GM03348 (cell line): ENCODE measurements at places on chromosomes 13 and 19.

DNA sequence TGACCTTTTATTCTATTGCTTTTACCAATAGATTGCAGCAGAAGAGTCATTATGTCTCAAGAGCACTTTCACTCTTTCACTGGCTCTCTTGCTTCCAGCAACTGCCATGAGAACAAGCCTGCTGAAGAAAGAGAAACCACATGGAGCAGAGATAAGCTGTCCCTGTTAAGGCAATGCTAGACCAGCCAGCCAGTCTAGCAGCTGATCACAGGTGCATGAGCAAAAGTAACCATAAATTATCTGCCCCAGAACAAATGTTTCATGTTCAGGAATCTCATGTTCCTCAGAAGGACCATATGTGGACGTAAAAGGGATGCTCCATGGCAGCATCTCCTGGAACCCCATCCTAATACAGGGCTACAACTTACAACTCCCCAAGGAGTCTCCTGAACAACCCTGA, 20.4 kb upstream of the DCLK1 start:
- DNase-seq, result no peak

DNA sequence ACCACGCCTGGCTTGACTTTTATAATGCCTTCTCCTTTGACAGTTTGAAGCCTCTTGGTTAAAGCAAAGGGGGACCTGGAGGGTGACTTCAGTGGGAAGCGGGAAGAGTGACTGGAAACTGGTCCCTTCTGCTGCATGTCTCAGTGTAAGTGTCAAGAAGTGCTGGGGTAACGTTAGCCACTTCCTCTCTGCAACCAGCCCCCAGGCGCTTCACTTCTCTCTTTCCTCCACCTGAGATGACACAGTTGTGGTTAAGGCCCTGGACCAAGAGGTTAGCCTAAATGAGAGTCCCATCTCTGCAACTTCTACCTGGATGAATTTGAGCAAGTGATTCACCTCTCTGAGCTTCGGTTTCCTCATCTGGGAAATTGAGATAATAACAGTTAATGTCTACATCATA, 16.3 kb downstream of the LEUTX start:
- DNase-seq, result no peak

DNA sequence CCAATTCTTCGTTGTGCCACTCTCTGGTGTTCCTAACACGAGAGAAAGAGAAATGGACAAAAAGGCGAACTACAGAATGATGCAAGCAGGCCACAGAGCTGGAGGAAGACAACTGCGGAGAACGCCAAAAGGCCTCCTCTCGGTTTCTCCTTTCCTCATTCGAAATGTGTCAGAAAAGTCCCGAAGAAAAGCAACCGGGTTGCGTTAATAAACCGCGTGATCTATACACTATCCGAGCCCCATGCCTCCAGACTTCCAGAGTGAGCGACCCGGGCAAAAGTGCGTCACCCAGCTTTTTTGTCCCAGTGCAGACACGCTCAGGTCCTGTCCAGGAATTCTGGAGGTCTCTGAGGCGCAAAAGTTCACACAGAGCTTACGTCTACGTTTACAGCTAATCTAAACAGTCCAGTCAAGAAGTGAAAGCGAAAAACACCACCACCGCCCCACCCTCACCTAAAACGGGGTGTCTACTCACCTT, 413 bp downstream of the N4BP2L2 start:
- peak; percentile 30 for DNase-seq

DNA sequence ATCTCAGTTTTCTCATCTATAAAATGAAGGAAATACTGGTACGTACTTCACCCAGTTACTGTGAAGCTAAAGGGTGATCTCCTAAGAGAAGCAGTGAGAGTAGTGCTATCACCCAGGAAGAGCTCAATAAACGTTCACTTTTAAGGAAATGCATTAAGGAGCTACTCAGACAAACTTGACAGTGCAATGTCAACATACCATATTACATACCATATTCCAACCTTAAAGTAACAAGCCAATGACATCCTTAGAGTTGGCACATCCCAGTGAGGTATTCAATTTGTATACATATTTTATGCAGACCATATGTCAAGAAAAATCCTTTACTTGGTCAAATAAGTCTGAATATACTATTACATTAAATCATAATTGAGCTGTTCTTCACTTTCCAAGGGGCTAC, 7.0 kb downstream of the TBC1D4 start:
- DNase-seq, result no peak

GRCh38 chr19:1065606-1066109, 1.3 kb upstream of the ARHGAP45 start:
- DNase-seq, result no peak

DNA sequence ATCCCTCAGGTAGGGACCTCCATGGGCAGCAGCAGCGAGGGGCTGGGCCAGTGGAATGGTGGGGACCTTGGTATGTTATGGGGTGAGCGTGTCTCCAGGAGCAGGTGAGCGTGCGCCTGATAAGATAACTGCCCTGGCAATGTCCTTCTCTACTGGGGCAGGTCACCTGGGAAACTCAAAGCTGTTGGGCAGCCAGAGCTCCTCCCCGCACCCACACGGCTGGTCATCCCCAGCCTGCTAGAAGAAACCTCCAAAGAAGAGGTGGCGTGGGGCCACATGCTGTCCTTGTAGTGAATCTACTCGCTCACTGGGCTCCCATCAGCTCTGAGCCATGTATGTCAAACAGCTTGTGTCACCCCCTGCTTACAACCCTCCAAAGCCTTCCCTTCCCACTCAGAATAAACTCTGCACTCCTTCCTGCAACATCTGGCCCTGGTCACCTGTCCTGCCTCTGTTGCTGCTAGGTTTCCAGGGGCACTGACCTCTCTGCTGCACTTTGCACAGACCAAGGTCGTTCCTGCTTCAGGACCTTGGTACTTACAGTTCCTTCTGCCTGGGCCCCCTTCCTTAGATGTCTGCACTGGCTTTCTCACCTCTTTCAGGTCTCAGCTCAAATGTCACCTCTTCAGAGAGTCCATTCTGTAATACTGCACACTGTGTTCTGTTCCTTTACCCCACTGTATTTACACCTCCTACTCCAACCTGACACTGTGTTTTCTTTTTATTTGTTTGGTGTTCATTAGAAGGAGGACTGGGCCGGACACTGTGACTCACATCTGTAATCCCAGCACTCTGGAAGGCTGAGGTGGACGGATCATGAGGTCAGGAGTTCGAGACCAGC, 1.8 kb upstream of the ATP4A start:
- DNase-seq, result no peak

GRCh38 chr13:114279758-114280355, 1.5 kb upstream of the UPF3A start:
- DNase-seq, result no peak

GRCh38 chr13:71871176-71871754, 4.3 kb upstream of the DACH1 start:
- no peak for DNase-seq

DNA sequence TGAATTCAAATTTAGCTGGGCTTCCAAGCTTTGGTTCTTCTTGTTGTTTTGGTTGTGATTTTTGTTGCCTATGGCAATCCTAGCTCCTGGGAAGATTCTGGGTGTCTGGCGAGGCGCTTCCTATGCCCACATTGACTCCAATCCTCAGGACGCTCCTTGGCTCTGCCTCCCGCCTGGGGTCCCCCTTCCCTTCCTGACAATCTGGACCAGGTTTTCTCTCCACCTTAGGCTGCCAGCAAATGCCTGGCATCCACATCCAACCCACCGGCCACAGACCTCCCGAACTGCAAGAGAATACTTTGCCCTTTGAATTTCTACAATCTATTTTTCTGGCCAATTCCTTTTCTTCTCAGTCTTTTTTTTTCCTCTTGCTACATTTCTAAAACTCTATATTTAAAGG, 186.9 kb upstream of the UBL3 start:
- DNase-seq, result no peak

DNA sequence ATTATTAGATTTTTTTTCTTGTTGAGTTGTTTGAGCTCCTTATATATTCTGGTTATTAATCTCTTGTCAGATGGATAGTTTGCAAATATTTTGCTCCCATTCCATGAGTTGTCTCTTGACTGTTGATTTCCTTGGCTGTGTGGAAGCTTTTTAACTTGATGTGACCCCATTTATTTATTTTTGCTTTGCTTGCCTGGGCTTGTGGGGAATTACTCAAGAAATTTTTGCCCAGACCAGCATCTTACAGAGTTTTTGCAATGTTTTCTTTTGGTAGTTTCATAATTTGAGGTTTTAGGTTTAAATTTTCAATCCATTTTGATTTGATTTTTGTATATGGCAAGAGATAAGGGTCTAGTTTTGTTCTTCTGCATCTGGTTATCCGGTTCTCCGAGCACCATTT, 124.7 kb downstream of the PCCA start:
- no peak for DNase-seq

GRCh38 chr19:2275588-2276428, 6.2 kb downstream of the PEAK3 start:
- DNase-seq, result no peak

DNA sequence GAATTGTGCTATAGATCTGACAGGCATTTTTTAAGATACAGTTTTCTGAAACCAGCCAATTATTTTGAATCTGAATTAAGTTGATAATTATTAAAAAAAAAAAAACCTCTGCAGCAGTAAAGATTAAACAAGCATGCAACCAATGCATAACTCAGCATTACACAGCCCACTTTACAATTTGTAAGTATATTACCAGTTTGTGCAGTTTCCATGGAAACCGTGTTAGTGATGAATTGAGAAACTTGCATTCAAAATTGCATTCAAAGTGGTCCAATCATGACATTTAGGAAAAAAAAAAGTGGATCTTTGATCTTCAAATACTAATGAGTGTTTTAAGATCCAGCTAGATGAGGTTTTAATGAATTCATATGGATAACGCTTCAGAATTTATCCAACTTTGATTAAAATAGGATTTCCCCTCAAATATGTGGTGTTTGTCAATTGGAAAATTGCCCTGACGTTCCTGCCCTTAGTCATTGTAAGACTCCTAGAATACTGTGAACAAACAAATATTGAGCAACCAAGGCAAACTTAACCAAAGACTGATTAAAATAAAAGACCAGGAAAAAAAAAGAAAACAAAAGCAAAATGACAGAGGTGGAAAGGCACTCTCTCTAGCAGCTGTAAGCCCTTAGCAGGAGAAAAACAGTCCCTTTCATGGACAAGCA, 314.8 kb upstream of the MAB21L1 start:
- peak; percentile 50 for DNase-seq

GRCh38 chr13:51262501-51263211, 40.5 kb downstream of the FAM124A start:
- DNase-seq, result no peak

GRCh38 chr19:1796395-1797142, 15.5 kb downstream of the ATP8B3 start:
- no peak for DNase-seq

GRCh38 chr13:109730812-109731335, 55.5 kb downstream of the IRS2 start:
- no peak for DNase-seq

DNA sequence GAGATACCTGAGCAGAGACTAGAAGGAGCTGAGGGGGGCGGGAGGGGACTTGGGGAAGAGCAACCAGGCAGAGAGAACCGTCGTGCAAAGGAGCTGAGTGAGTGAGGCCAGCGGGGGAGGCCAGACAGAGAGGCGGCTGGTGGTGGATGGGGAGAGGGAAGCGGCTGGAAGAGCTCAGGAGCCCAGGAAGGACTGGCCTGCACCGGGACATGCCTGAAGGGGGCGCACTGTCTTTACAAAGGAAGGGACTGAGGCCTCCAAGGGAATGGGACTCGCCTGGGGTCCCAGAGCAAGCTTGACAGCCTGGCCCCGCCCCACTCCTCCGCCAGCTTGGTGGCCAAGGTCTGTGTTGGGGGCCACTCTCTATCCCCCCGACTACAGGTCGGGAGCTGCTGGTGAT, 14.9 kb downstream of the ONECUT3 start:
- peak; percentile 53 for DNase-seq

DNA sequence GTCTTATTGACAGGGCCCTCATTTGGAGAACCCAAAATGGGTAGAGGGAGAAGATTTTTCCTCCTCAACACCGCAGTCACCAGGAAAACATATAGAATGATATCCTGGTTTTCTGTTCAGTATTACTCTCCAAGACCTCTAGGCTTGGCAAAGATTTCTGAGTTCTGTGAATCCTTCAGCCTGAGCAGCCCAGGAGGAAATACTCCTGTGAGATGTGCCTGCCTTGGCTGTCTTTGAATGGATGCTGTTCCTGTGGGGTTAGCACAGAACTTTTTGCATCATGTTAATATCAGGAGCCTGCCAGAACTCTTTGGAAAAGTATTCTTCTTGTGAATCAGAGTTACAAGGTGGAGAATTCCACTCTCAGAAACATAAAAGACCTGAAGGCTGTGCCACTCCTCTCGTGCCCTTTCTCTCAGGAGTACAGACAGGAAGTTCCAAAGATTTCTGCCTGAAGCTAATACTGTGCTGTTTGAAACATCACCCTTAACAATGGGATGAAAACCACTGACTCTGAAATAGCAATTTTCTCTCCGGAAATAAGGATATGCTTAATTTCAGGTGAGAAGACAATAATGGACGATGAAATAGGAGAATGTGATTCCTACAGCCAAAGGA, 520.1 kb upstream of the NBEA start:
- no peak for DNase-seq

- DNase-seq, result no peak
Measured at GRCh38 chr13:52978989-52979388, 49.6 kb upstream of the OLFM4 start.

DNA sequence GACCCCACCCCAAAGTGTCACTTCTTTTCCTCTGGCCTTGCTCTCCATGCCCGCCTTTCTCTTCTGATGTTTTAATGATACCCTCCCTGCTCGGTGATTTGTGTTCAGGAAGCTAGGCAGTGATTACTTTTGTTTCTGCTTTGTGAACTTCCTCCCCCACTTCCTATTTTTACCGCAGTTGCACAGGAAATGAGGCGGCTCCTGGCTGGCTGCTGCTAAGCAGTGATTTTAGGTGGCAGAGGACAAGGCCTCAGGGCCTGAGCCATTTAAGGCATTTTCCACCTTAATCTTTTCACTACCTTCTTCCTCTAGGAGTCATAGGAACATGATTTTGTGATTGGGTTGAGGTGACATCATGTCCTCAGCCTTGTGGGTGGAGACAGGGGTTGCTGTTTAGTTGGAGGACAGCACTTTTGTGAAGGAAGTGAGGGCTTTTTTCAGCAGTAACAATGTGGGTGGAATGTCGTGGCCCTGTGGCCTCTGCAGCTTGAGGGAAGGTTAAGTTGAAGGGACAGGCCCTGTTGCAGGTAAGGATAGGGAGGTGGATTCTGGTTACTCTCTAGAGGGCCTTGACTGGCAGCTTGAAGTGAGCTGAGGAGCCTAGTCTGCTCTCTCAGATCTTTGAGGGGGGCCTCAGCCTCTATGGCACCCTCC, 15.7 kb downstream of the GARRE1 start:
- DNase-seq, result peak; percentile 54

DNA sequence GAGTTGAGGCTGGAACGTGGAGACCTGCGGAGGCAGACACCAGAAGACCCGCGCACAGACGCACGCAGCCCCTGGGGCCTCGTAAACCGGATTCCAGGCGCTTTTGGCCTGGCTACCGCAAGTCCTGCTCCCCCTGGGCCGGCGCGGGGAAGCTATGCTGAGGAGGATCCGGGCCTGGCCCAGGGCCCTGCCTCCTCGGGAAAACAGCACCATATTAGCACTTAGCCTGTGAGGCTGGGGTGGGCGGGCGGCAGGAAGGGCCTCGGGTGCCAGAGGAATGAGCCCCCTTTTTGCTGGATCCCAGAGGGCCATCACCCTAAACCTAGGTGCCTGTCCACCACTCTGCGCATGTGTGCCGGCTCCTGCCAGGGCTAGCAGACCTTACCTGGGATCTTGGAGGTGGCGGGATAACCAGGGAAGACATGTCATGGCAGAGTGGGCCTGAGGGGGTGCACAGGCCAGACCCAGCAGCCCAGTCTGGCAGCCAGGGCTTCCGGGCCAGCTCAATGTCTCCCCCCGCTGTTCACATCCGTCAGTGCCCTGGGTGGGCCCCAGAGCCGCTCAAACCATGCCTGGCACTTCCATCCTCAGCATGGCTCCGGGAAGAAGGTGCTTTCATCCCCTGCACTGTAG, 7.3 kb downstream of the ELOF1 start:
- peak; percentile 41 for DNase-seq
